8988T (cell line): ENCODE measurements at places on chromosomes 5 and 9.

DNA sequence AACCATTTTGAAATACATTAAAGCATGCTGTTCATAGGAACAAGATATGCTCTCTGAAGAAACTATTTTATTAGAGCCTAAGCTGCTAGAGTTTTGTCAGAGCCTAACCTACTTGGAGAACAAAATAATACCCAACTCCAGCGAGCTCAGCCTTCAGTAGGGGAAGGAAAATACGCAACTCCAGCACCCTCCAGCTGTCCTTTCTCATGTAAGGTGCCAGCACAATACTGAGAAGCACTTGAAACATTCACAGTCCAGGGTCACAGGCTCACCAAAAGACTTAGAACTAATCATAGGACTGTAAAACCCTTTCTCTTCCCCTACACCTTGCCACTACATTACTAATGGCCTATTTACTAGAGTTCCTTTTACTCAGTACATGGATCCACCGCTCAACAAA, 18.9 kb downstream of the DPYSL3 start:
- no peak for DNase-seq

DNA sequence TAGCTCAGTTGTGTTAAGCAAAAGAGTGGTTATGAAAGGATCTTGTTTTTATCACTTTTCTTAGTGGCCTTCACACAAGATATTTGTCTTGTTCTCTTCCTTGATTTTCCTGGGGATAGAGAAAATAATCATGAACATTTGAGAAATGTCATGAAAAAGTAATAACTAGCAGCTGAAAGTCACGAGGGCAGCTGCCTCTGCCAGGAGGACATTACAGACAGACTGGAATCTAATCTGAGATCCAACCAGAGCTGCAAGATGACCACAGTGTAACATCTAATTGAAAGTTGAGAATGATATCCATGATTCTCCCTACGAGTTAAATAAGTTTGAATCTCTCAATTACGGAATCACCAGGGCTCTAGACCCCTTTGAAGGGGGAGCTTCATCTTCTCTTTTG, 274.9 kb downstream of the ARHGAP26 start:
- no peak for DNase-seq

GRCh38 chr9:70506159-70506558, 91.7 kb upstream of the KLF9 start:
- DNase-seq = no peak

- DNase-seq = no peak
These were observed 15.0 kb downstream of the TENT4A start for GRCh38 chr5:6728011-6728794.

- no peak for DNase-seq
These were observed 259.2 kb downstream of the FBXL17 start for GRCh38 chr5:108122702-108123101.

DNA sequence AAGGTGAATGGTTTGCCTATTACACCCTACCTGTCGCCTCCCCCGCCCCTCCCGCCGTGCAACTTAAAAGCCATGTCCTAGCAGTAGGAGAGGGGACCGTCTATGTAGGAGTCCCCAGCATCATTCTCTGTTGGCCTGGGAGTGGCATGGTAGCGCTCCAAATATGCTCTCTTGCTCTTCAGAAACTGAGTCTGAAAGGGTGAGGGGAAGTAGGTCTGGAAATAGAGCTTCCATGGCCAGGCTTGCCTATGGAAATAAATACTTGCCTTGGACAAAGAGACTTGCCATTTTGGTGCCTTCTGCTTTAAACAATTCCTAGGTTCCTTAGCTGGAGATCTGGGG, 1.4 kb downstream of the RGS7BP start:
- no peak for DNase-seq

GRCh38 chr5:74433255-74433895, 207.2 kb downstream of the ENC1 start:
- no peak for DNase-seq

DNA sequence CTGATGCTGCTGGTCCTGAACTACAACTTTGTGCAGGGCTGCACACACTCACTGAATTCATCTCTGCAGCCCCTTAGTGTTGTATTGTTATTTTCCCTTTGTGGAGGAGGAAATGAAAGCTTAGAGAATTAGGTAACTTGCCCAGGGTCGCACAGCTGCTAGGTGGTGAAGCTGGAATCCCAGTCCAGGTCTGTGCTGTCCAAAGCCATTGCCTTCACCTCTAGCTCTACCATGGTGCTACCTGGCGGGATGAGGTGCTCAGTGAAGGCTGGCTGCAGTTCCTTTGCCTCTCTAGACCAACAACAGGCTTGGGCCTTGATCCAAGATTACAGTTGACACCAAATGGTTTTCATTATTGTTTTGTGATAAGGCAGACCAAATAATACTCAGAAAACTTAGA, 177.8 kb upstream of the PITX1 start:
- DNase-seq = no peak

DNA sequence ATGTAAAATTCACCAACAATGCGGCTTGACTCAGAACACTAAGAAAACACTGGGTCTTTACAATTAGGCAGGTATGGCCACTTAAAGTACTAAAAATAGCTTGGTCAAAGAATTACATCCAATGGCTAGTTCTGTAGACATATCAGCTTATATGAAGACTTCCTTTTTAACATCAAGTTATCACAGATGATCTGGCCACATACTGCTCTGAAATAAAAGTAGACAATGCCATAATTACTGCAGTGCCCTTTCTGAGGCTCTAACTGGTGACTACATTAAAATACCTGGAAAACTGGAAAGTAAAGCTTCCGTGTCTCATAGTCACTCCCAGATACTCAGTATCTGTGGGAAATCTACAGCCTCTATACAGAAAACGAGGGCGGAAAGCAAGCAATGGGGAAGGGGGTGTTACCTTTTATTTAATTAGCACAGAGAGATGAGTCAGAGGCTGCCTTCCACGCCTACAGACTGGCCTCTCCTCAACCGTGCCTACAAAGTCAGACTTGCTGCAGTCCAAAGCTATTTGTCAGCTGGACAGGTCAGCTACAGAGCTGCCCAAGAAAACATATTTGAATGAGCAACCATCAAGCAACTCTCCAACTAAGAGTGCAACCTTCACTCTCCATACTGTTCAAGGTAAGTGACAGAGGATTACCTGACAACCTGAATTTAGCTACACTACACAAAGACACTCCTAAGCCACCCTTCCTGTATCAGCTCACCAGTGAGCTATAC, 8.7 kb downstream of the SERINC5 start:
- no peak for DNase-seq

GRCh38 chr5:1708592-1709141, 91.0 kb downstream of the MRPL36 start:
- no peak for DNase-seq

DNA sequence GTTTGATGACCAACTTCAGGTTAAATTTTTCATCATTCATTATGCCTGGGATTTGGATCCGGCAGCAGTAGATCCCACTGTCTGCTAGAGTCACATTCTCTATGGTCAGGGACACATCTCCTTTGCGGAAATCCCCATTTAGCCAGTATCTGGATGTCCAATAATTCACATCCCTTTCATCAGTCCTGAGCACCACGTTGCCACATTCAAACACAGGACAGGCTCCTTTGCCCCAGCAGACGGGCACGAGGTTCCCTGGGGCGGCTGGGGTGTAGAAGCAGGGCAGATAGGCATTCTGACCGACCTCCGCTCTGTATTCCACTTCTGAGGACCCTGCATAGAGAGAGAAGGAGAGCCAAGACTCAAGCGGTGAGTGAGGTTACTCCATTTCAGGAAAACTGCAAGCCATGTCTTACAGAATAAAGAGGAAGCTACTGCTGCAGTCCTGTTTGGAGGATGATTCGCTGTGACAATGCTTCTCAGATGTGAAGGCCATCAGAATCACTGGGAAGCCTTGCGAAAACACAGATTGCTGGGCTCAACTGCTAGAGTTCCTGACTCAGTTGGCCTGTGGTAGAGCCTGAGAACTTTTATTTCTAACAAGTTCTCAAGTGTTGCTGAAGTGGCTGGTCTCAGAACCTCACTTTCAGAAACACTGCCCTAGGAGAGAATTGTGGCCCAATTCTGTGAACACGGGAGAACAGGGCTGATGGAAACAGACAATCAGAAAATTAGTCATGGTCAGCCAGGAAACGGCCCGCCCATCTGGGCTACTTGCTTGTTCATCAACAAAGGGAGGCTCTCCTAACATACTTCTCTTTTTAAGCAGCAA, 2.0 kb downstream of the HAVCR2 start:
- no peak for DNase-seq

DNA sequence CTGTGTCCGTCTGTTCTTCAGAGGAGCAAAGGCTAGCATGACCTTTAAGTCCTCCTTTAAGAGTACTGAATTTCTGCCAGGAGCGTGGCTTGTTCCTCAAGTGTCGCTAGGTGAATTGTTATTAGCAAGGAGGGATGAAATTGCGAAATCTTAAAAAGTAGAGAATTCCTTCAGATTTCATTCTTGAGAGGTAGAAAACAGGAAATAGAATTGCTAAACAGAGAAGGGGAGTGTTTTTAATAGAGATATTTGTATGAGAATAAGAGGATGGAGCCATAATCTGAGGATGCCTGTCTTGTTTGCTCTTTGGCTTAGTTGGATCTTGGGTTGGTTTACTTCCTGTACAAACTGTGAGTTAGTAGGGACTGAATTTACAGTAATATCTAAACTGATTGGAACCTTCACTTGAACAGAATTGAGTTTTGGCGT, 39.2 kb downstream of the EXOSC2 start:
- no peak for DNase-seq

GRCh38 chr5:7849681-7850394, 1.1 kb downstream of the CFAP90 start:
- no peak for DNase-seq
